Right kidney (tissue), 9 donors: ENCODE measurements at places on chromosomes 4 and X.

- DNase-seq = no peak
These were observed 38.5 kb downstream of the LAMTOR3 start for GRCh38 chr4:99855678-99856077.

DNA sequence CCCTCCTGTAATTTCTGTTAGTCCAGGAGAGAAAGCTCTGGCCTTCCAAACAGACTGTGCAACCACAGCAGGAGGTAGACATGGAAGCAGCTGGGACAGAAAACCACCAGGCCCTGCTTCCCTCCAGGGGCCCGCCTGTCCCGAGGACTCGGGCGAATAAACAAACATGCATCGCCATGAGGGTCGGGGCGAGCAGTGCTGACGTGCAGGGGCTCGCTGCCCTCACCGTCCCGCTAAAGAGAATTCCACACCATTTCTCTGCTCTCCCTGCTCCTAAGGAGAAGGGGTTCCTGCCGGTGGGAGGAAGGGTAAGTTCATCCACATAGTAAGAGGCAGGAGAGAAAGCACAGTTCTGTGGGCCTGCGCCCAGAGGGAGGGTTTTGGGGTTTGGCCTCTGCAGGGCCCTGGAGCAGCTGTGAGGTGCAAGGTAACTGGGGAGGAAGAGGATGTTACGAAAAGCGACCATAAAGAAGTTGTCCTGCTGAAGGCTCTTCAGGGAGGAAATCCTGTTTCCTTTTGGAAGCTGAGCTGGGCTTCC lies 54.9 kb downstream of the WFS1 start:
- DNase-seq = no peak

- no peak for DNase-seq
These were observed 41.1 kb upstream of the PDK3 start for GRCh38 chrX:24423960-24424359.

DNA sequence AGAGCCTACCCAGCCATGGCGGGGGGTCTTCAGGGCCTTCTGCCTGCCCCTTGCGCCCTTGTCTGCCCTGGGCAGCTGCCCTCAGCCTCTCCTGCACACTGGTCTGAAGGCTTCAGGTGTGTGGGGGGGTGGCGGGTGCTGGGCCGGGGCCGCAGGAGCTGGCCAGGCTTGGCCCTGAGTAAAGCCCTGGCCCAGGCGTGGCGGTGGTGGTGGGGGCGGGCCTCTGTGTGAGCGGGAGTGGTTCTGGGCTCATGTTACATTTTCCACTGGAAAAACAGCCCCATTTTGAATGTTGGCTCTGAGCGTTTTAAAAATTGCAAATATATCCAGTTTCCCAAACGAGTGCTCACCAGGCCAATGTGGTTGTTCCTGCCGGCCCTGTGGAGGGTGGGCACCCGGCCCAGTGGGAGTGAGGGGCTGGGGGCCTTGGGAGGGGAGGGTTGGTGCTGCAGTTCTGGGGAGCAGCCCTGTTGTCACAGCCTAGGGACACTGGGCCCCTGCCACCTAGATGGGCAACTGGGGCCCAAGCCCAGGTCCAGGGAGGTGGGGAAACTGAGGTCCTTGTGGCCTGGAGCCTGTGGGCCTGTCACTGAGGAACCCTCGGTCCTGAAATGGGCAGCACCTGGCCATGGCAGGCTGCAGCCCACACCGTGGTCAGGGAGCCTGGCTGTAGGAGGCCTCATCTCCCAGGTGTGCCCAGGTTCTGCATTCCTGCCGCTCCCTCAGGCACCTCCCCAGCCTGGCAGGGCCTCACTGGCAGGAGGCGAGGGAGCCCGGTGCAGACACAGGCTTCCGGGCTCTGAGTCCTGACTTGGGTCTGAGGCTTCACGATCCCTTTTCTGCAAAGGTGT lies 28.3 kb downstream of the FGFRL1 start:
- DNase-seq = no peak

GRCh38 chrX:131723646-131724045 lies 179.8 kb downstream of the OR13H1 start:
- DNase-seq = no peak
